ENCODE measurements at places on chromosomes 6 and 20. TPM values are rescaled to one million over a fixed set of nuclear protein-coding genes. Genes with fewer than 3 reads are reported as not detected.

The OXT gene
- total RNA-seq, result 1.0 TPM

The PDYN gene
- not detected for total RNA-seq

The MLN gene
- total RNA-seq, result not detected

The SYNGAP1 gene
- 34.3 TPM for total RNA-seq

The KHDC1L gene
- not detected for total RNA-seq

The UTRN gene
- total RNA-seq, result 38.1 TPM

The CDH4 gene
- total RNA-seq, result 0.21 TPM

The EFCAB8 gene
- total RNA-seq, result 0.24 TPM
